ENCODE measurements at places on chromosomes 1 and 21.

- no peak for DNase-seq
Measured at GRCh38 chr1:53892911-53893310, 1.1 kb upstream of the DIO1 start.

GRCh38 chr21:20030390-20030789 lies 967.8 kb upstream of the NCAM2 start:
- no peak for DNase-seq

GRCh38 chr1:245396615-245397014 lies 241.8 kb downstream of the KIF26B start:
- DNase-seq, result no peak

GRCh38 chr1:198605406-198605805 lies 33.4 kb upstream of the PTPRC start:
- peak; percentile 28 for DNase-seq

Measured in NB4 (cell line).